Fibroblast of the aortic adventitia (primary cell): ENCODE measurements at places on chromosomes 11 and 22. TPM values are rescaled to one million over a fixed set of nuclear protein-coding genes. Genes with fewer than 3 reads are reported as not detected.

The SHISAL1 gene
- 0.98 and 11.4 TPM in 2 replicates for total RNA-seq

The MS4A14 gene
- total RNA-seq: not detected in 2 replicates

The RBMXL2 gene
- total RNA-seq: not detected in 2 replicates

The PLEKHB1 gene
- total RNA-seq: 1.1 and 1.9 TPM in 2 replicates

The TTC28 gene
- 37.5 and 55.8 TPM in 2 replicates for total RNA-seq

The OR5P2 gene
- not detected in 2 replicates for total RNA-seq

The CRYAB gene
- total RNA-seq: 60.2 and 73.3 TPM in 2 replicates

DNA sequence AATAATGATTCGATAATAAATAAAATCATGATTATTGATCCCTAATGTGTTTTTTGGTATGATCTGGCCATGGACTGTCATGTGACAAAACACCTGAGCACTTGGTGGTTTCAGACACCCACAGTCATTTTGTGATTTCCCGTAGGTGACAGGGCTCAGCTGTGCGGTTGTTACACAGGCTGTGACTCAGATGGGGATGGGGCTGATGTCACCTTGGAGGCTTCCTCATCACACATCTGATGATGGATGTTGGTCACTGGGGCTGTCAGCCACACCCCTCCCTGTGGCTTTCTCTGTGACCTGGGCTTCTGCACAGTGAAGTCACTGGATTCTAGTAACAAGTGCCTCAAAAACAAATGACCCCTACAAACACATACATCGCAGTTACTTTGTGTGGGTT is 995.1 kb downstream of the BRD1 start:
- no peak for DNase-seq

DNA sequence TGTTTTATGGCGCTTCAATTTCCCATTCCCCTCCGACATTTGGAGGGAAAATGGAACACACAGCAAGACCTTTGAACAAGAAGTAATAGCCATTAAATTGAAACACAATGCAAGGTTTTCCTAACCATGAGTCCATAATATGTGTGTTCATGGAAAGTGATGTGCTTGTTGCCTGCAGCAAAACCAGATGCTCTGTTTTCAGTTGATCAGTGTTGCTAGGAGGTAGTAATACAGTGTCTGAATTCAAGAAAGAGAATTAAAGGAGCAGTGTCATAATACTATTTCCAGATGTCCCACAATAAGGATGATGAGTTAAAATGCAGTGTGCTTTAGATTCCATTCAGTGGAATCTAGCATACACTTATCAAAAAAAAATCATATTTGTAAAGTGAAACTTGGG is 637.4 kb upstream of the API5 start:
- DNase-seq: no peak

DNA sequence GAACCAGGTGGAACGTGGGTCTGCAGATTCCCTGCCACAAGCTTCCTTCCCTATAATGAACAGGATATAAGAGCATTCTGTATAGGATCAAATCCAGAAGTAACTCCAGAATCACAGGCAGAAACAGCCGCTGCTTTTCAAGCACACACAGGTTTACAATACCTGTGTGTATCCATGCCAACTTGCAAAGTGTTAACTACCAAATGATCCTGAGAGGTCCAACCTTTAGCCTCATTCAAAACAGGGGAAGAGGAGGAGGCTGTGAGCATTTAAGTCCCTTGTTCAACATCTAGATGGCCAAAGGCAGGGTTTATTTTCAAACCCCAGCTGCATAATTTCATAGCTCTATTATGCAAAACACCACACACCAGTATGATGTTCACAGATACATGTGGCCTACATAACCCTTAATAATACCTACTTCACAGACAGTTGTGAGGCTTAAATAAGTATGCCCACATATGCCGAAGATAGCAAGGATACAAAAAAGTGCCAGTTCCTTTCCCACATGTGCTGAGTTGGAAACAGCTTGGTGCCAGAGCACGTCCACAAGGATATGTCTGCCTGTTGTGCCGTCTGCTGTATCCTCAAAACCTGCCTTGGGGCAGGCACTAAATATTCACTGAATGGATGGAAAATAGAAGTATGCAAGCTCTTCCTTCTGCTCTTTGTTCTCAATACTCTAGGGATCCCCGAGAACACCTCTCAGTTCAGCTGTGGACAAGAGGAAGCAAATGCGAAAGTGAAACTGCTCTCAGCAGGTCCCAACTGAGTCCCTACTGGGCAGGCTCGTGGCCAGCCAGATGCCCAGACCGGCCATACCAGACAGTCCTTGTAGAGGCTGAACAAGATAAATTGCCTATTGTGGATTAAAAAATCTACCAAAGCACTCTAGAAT is 66.8 kb downstream of the LARGE1 start:
- DNase-seq: peak; percentile 78

GRCh38 chr11:130588471-130588870 is 140.0 kb downstream of the ADAMTS15 start:
- DNase-seq: no peak

- DNase-seq: no peak
Measured at GRCh38 chr11:4962816-4963215, 7.3 kb upstream of the OR51A2 start.

DNA sequence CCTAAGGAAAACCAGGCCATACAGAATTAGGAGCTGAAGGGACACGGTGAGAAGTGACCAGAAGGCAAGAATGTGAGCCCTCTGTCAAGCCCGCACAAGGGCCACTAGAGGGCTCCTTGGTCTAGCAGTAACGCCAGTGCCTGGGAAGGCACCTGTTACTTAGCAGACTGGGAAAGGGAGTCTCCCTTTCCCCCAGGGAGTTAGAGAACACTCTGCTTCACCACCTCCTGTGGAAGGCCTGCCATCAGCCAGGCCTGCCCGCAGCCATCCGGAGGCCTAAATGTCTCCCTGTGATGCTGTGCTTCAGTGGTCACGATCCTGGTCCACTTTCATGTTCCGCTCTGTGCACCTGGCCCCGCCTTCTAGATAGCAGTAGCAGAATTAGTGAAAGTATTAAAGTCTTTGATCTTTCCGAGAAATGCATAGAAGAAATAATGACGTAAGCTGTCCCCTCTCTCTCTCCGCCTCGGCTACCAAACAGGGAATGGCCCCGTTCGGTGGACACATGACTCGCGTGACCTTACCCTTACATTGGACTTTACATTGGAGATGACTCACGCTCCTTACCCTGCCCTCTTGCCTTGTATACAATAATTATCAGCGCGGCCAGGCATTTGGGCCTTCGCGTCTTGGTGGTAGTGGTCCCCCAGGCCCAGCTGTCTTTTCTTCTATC is 10.7 kb upstream of the GSTP1 start:
- peak; percentile 57 for DNase-seq

DNA sequence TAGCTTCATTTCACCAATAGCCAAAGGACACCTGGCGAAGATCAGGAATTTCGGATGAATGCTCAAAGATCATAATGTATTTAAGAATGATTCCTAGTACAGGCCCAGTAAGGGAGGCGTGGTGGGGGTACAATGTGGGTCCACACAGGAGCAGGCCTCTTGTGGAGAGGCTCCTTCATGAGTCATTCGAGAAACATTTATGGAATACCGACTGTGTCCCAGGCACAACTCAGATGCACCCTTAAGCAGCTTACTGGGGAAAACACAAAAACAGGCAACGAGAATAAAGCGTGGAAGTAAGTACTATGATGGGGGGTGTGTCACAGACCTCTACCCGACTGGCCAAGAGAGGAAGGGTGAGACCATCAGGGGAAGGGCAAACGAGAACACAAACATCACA is 44.5 kb downstream of the SMCO4 start:
- DNase-seq: peak; percentile 4

GRCh38 chr11:111063726-111064517 is 181.6 kb upstream of the POU2AF2 start:
- peak; percentile 50 for DNase-seq

DNA sequence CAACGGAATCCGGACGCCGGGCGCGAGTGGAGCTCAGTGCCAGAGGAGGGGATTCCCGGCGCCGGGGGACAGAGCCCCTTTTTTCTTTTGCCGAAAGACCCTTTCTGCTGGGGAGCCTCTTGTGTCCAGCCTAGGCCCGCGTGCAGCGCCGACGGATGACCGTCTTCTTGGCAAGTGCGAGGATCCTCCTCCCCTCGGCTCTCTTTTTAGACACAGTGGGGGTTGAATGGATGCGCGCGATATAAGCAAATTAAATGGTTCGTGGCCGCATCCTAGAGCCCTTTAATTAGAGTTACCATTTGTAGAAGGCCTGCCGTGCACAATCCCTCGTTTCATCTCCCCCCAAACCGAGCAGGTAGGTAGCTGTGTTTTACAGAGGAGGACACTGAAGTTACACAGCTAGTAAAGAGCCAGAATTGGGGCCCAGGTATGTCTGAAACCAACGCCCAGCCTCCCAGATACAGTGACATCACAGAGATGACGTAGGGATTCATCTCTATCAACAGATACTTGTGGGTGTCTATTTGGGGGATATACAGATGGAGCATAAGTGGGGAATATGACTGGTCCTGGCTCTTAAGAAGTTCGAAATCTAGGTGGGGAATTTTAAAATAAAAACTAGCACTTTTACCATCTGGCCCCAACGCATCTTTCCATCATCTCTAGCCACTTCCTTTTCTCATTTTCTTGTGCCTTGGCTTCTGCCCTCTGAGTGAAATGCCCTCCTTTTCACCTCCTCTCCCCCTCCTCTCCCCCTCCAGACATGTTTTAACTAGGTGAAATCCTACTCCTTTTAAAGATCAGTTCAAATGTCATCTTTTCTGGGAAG is 875 bp downstream of the TCP11L1 start:
- peak; percentile 40 for DNase-seq

GRCh38 chr11:72338741-72339140 is 94.8 kb upstream of the PHOX2A start:
- peak; percentile 27 for DNase-seq

- DNase-seq: peak; percentile 46
Measured at GRCh38 chr11:106463796-106464201, 386.3 kb downstream of the AASDHPPT start.

DNA sequence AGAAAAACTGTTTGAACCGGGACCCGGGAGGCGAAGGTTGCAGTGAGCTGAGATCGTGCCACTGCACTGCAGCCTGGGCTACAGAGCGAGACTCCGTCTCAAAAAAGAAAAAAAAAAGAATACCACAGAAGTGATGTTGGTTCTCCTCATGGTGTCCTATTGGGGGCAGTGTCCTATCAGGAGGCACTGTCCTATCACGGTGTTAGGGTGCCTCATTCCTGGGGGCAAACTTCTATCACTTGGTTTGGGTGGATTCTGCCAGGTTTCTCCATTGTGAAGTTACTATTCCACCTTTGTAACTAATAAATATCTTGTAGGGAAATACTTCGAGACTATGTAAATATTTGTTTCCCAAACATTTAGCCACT is 19.6 kb downstream of the PRR14L start:
- DNase-seq: no peak
